ENCODE measurements at places on chromosomes 11 and 22.

DNA sequence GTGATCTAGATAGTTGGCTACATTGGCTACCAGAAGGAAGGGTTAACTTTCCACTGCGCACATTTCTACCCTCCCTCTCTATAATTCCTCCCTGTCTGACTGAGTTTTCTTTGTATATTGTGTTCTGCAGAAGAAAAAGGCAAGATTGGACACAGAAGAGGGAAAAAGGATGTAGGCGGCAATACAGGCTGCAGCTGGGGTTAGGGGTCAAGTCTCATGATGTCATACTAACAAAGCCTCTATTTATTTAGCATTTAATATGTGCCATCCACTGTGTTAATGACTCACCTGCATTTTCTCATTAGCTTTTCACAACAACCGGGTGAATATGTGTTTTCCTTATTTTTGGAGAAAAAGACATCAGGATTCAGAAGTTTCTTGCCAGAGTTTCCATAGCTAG is 2.0 kb downstream of the FAM83F start:
- no peak for DNase-seq

DNA sequence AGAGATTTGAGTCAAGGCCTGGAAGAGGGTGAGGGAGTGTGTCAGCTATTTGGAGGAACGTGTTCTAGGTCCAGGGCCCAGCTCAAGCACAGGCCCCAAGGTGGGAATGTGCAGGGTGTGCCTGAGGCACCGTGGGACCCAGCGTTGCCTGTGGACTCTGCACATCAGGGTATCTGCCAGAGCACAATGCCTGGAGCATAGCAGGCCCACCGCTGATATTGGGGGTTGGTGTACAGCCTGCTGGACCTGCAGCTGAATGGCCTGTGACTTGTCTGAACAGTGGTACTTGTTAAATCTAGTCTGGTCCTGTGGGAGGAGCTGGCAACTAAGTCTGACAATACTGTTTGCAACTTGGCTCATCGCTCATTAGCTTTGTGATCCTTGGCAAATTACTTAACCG is 131.7 kb downstream of the GRIK4 start:
- DNase-seq, result no peak

GRCh38 chr11:61654397-61654829 is 25.8 kb upstream of the DAGLA start:
- peak; percentile 53 for DNase-seq

DNA sequence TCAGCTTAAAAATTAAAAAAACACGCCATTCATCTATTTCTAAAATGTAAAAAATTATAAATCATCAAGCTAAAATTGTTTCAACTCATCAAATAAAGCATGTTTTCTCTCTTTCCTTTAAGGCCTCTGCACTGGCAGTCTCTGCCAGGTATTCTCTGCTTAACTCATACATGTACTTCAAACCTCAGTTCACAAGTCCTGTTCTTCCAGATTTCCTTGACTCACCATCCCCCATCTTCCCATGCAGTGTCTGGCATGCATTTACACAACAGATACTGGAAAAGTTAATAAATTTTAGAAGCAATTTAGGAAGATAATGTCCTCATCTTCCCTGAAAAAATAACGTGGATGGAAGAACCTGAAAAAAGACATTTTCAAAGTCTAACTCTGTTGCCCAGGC is 32.5 kb downstream of the CSTF3 start:
- no peak for DNase-seq

GRCh38 chr11:70740488-70740851 is 342.1 kb downstream of the CTTN start:
- no peak for DNase-seq

DNA sequence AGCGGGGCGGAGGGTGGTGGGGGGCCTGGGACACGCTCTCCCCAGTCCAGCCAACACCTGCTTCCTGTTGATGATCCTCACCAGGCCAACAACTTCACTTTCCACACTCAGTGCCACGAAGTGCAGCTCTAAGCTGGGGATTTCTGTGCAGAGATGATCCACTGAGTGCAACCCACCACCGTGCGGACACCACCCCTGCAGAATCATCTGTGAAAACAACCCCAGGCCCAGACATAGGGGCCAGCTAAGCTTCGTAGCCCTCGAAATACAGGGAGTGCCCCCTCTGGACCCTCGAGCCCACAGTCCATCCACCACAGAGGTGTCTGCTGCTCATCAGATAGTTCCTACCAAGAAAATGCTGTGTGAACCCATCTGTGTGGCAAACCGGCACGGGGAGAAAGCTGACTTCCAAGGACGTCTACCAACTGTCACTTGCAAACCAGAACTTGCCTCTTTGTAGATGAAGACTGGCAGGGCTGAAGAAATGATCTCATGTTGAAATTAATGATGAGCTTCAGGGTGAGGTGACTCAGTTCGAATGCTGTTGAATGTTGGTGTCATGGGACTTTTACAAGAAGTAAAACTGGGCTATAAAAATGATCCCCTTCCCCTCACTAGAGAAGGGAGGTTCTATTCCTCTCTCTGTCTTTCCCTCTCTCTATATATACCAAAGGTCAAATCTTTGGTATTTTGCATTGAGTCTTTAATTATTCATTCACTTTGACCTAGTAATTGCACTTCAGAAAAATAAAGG is 73.4 kb downstream of the MYEOV start:
- no peak for DNase-seq

- no peak for DNase-seq
Observed at GRCh38 chr11:16813126-16813525, 74.7 kb downstream of the C11orf58 start.

DNA sequence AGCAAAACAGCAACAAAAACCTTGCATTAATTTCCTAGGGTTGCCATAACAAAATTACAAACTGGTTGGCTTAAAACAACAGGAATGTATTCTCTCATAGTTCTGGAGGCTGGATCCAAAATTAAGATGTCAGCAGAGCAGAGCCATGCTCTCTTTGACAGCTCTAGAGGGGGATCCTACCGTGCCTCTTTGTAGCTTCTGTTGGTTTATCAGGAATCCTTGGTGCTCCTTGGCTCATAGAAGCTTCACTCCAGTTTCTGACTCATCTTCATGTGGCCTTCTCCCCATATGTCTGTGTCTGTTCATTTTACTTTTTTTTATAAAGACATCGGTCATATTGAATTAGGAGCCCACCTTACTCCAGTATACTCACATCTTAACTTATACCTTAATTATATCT is 90.5 kb upstream of the POU2AF2 start:
- DNase-seq, result no peak

DNA sequence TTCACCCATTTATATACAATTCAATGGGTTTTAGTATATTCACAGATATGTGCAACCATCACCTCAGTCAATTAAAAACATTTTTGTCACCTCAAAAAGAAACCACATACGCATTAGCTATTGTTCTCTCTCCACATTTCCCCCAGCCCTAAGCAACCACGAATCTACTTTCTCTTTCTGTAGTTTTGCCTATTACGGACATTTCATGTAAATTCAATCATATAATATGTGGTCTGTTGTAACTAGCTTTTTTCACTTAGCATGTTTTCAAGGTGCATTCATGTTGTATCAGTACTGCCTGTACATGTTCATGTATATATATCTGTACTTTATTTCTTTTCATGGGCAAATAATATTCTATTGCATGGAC is 104.7 kb upstream of the RRM1 start:
- DNase-seq, result no peak

DNA sequence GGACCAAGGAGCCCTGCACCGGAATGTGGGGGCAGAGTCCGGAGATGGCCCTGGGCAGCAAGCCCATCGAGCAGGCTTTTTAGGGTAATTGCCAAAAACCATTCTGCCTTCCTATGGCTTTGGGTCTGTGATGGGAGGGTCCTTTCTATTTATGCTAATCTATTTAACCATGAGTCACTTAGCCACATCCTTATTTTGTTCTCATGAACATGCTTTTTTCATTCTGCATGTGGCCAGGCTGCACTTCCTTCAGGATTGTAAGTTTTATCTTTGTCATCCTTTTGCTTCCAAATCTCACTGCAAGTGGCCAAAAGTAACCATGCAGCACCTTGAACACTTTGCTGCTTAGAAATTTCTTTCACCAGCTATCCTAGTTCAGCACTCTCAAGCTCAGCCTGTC is 88.3 kb downstream of the EFCAB6 start:
- no peak for DNase-seq

DNA sequence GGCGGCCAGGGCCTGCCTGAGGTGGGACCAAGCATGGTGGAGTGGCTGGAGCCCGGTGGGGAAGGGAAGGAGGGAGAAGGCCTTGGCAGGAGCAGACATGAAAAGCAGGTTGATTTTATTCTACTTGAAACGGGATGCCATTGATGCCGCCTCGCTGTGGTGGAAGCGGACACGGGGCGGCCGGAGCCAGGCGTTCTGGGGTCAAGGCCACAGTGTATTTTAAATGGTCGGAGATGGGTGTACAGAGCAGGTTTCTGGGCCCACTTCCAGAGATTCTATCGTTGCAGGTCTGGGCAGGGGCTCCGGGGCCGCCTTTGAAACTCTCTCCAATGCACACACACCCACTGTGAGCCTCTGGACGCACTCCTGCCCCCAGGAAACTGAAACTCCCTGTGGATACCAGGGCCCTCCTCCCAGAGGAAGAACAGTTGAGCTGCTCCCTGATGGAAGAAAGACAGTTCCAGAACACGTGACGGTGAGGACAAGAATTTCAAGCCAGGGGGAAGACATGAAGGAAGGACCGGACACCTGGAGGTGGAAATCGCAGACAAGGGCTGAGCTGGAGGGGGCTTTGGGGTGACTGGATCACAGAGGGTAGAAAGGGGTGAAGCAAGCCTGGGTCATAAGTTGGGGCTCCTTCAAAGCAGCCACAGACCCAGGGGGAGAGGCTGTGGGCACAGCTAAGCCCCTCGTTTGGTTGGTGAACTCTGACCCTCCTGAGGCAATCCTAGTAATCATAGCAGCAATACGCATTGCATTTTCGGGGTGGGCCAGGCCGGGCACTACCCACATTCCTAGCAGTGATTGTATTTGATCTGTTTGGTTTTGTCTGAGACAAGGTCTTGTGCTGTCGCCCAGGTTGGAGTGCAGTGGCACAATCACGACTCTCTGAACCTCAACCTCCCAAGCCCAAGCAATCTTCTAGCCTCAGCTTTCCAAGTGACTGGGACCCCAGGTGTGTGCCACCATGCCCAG is 12.3 kb upstream of the LINC01488 start:
- DNase-seq, result peak; percentile 47

- peak; percentile 61 for DNase-seq
Observed at GRCh38 chr11:65844231-65844872, 10.6 kb downstream of the SNX32 start.

GRCh38 chr22:46678785-46679700 is 58.9 kb downstream of the GRAMD4 start:
- no peak for DNase-seq

GRCh38 chr22:19713245-19713644 is 1.1 kb upstream of the SEPTIN5 start:
- DNase-seq, result no peak

DNA sequence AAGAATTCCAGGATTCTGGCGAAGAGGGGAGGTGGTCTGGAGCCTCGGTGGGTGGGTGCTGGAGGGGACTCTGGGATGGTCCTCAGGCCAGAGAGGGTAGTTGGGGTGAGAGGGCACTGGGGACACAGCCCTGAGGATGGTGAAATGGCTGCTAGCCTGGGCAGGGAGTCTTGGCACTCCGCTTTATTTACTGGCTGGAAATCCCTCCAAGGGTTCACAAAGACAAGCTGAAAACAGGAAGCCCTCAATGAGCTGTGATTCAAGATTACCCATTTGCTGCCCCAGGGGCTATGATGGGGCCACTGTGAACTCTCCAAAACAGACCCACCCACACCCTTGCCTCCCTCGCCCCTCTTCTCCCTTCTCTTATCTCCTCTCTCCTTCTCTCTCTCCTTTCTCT is 71.9 kb downstream of the FBXO7 start:
- DNase-seq, result no peak

- no peak for DNase-seq
Observed at GRCh38 chr22:32338757-32339156, 18.9 kb upstream of the RFPL3 start.

GRCh38 chr11:96038046-96038445 is 114.1 kb upstream of the MTMR2 start:
- DNase-seq, result no peak

Data from transverse colon (tissue), 4 donors.